NCI-H774 (cell line): ENCODE measurements at places on chromosomes 2 and 18.

GRCh38 chr2:63763391-63763941, 78.2 kb upstream of the UGP2 start:
- no peak for DNase-seq

- DNase-seq = no peak
These were observed 10.7 kb downstream of the DPP4 start for GRCh38 chr2:162063281-162063680.

DNA sequence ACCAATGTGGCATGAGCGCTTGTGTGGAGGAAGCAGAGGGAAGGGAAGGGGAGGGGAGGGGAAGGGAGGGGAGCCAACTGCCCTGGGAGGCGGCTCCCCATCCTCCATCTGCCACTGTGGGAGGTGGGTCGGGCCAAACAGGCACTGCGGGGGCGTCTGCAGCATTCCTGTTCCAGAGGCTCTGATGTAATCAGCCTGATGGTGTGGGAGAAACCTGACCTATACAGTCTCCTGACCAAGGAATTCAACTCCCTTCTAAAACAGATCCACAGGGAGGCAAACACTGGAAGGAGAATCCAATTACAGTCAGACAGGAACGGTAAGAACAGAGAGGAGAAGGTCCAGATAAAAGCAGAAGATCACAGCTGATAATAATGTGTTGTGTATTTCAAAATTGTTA, 88.8 kb downstream of the CD8B2 start:
- no peak for DNase-seq

GRCh38 chr2:8234253-8234652, 447.6 kb upstream of the ID2 start:
- DNase-seq = peak; percentile 34

- DNase-seq = no peak
These were observed 15.0 kb downstream of the PRKAG3 start for GRCh38 chr2:218816561-218817011.

GRCh38 chr2:206555721-206556120, 86.6 kb upstream of the FAM237A start:
- DNase-seq = no peak

DNA sequence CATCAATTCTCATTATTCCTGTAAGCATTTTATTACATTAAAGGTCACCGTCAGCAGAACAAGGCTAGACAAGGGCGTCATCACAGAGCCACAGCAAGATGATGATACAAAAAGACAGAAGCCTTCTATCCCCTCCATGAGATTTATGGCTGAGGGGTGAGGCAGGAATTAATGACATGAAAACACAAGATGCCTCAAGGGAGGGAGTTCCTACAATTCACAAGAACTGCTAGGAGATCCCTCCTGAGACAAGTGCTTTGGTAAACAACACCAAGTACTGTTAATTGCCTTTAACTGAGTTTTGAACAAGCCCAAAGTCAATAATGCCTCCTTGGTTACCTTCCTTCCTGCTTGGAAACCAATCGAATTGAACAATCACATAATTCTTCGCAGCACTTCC, 14.1 kb downstream of the ADD2 start:
- DNase-seq = no peak

GRCh38 chr2:12507295-12507694, 209.4 kb upstream of the TRIB2 start:
- no peak for DNase-seq

DNA sequence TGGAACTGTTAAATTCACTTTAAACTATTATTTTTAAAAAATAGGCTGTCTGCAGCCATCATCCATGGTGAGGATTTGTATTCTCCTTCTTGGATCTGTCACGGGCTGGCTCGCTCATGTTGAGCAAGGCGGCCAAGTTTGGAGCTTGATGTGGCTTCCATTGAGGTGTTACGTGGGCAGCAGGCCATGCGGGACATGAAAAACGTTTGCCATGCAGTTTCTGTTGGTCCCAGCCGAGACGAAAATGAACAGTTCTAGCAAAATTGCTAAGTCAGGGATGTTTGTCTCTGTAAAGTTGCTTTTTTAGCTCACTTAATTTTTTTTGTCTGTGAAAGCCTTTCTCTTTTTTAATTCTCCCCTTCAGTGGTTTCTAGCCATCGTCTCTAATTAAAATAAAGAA, 70.2 kb upstream of the MGAT5 start:
- DNase-seq = no peak

DNA sequence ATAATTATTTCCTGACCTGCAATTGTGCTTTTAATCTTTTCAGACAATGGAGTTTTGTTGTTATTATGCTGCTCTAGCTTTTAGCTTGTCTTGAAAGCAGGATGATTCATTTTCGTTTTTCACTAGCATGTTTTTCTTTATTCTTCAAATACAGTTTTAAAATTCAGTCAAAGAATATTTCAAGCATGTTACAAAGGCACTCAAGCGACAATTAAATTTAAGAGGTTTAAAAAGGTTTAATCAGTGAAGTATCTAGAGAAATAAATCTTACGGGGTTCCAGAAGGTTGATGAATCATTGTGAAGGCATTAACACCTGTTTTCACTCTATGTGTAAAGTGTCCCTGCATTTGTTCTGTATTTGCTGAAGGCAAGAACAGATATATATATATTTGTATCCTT, 390.7 kb upstream of the TMEFF2 start:
- DNase-seq = peak; percentile 34

GRCh38 chr2:175855794-175856453, 146.1 kb downstream of the LNPK start:
- peak; percentile 23 for DNase-seq

- no peak for DNase-seq
These were observed 18.7 kb upstream of the COLEC12 start for GRCh38 chr18:519019-519879.

GRCh38 chr2:120305296-120305695, 40.6 kb upstream of the INHBB start:
- DNase-seq = no peak

DNA sequence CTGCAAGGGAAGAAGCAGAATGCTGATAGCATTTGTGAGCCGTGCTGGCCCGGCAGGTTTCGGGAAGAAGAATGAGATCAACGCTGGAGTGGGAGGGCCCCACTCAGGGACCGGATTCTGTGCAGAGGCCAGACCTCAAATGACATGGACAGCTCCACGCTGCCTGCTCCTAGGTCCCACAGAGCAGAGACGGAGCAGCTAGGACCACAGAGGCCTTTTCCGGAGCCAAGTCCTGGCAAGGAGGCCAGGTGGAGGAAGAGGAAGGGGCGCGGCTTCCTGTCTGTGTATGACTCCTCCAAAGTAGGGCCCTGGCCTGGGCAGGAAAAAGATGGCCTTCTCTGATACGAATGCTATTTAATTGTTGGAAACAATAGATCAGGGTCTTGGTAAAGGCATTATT, 139.9 kb downstream of the LRRC30 start:
- no peak for DNase-seq

DNA sequence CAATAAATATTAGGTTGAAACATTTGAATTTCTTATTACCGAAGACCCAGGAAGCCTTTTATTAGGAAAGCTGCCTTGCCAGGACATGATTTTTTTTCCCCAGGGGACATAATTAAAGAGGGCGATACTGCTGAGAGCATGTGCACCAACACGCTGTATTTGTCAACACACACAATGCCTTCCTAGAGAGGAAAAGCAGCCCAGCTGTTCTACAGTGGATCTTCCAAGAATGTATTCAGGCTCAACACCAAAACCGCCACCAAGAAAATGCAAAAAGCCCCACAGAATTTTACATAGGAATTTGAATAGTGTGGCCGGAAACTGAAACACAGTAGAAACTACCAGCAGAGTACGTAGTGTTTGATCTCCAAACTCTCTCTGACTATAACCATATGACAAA, 320.4 kb downstream of the DLGAP1 start:
- DNase-seq = no peak

GRCh38 chr2:134145519-134145918, 108.4 kb upstream of the MGAT5 start:
- DNase-seq = no peak

- DNase-seq = no peak
These were observed 22.0 kb upstream of the GMPPA start for GRCh38 chr2:219476652-219477151.

DNA sequence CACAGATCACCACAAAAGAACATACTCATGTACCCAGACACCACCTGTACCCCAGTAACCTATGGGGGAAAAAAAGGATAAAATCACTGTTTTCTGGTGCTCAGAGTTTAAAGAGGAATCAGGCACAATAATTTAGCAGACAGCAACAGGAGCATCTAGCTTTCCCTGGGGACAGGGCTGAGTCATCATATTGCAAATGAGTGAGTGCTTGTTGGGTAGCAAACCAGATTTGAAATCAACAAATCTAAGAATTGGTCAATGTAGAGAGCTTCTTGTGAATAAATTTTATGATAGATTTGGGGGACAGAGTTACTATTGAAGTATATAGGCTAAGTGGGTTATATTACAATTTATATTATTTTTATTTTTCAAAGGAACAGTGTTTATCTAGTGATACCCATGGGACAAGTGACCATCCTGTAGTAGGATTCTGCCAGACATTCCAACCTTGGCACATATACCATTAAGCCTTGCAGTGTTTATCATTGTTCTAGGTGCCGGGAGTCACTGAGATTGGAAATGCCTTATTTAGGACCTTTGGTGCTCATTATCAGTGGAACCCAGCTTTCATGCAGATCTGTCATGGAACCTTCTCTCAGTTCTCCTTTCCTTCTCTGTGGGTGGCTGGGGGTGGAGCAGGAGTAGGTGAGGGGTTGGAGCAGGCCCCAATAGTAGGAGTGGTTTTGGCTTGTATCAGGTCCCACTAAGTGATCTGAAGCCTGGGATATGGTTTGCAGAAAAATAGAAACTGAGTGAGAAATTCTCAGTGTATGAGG, 117.2 kb downstream of the CERS6 start:
- DNase-seq = no peak

DNA sequence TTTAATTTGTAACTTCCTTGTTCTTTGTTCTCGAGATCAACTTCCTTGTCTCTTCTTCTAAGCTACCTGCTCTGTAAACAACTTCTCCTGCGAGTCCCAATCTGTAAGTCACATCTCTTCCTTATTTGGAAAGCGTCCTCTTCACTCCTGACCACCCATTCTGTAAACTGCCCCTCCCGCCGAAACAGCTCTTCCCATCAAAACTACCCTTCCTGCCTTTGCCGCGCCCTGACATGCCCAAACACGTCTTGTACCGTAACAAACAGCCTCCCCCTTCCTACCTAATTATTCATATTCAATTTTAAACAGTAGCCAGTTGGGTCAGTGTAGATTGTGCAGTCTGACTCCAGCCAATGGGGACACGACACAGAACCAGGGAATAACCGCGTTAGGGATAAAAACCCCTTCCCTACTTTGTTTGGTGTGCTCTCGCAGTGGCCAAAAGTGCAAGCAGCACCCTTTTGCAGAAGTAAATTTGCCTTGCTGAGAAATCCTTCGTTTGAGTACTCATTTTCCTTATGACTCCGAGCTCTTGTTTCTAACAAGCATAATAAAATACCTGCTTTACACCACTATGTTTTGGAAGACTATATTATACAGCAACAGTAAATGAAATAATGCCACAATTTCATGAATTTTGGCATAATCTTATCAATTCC, 39.8 kb downstream of the PIAS2 start:
- no peak for DNase-seq

- DNase-seq = no peak
These were observed 198.1 kb downstream of the MCFD2 start for GRCh38 chr2:46717344-46718121.

DNA sequence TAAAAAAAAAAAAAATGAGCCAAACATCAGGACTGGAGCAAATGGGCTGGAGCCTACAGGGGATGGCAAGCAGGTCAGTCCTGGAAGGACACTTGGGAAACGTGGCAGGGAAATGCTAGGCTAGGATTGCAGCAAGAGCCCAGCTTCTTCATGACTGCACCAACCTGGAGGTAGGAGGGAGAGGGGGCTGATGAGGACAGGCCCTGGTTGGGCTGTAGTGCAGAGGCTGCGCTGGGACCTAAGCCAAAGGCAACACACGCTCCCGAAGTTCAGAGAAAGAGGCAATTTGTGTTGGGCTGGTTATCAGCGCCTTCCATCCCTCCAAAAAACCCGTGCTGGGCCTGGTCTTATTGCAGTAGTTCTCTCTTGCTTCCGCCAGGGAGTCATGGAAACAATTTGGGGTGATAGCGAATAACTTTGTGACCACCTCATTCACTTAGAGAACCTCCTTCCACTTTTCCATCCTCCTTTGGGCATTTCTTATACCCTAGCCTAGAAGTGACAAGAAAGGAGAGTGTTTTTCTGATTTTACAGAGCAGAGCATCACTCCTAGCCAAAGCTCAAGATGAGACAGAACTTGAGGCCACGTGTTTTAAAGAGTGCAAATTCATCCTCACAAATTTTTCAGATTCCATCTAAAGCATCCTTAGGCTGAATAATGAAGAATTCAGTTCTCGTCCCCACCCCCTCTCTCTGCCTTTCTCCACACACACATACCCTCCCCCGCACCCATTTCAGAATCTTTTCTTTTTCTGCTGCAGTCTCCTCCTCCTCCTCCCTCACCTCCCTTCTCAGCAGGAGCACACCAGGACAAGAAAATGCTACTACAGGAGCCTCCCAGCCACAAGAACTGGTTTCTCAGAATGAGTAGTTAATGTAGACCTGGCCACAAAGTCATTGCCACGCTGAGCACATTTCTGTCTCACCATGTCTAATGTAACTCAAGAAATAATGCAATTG, 82.5 kb upstream of the STPG4 start:
- no peak for DNase-seq

DNA sequence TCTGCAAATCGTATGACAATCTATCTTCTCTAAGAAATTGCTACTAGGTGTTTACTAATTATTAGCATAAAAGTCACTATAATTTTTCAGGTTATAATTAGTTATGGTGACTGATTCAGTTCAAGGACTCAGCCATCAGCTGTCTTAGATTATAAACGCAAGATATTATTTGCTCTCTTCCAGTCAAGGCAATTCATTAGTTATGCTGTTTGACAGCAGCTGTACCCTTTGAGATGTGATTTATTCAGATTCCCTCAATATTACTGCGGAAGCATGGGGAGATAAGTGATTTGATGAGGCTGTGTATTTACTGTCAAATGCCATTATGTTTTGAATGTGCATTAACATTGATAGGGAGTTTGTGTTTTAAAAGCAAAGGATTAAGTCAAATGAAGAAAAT, 558.9 kb upstream of the FSIP2 start:
- DNase-seq = no peak

GRCh38 chr18:62959481-62959880, 244.1 kb downstream of the PHLPP1 start:
- DNase-seq = no peak

- no peak for DNase-seq
These were observed 10.1 kb downstream of the SRSF7 start for GRCh38 chr2:38740851-38741731.

GRCh38 chr2:8632755-8633154, 49.1 kb upstream of the ID2 start:
- no peak for DNase-seq

GRCh38 chr2:120763931-120764330, 28.3 kb downstream of the GLI2 start:
- no peak for DNase-seq

DNA sequence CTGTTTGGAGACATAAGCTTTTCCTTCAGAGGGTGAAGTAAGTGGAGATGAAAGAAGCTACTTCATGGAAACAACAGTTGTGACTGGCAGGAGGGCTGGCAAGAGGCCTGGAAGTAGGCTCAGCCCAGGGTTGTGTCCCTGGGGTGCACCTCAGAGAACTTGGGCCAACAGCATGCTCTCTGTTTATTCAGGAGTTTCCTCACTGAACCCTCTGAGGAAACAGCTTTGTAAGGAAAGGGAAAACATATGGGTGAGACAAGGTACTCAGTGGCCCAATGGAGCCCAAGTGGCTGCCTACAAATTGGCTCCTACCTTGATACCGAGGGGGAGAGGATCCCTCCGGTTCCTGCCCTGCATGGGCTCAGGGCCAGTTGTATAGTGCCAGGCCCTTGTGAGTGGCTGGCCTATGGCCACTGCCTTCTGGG, 115.5 kb upstream of the ITGA6 start:
- DNase-seq = no peak

GRCh38 chr2:44130441-44130840, 38.2 kb upstream of the PPM1B start:
- no peak for DNase-seq
